Activated T-cell treated with anti-CD3 and anti-CD28 coated beads, Interleukin-2, amount 50 U/mL, for 1 hour (primary cell): ENCODE measurements at places on chromosomes 7 and 10.

DNA sequence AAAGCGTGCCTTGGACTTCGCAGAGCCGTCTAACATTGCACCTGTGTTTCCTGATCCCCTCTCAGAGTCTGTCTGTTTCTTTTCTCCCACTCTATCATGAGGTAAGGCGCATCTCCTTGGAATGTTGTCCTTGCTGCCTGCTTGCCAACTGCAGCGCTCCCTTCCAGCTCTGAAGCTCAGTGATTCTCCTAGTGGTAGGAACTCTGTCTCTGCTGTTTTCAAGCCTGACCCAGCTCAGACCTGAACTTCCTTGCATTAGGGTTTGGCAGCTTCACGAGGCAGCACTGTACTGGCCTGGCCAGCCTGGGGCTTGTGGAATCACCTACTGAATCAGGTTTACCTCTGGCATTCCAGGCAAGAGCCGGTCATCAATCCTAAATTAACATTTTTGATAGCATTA is 123.9 kb downstream of the CREB5 start:
- DNase-seq: no peak

DNA sequence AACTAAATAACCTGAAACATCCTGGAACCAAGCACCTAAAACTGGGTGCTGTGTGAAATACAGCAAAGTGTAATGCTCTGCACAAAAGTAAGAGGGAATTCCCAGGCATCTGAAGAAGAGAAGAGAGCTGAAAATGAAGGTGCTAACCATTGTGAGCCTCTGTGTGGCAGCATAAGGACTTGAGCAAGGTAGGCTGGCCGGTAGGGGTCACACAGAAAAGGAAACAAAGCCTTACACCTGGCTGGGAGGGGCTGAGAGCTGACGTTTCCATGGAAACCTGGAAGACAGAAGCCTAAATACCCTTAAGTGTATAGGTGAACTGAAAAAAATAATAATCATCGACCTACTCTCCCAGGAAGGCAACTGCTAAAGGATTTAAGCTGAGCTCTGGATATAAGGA is 48.6 kb downstream of the CUL1 start:
- DNase-seq: no peak

GRCh38 chr7:91397612-91398011 is 133.4 kb downstream of the FZD1 start:
- no peak for DNase-seq

DNA sequence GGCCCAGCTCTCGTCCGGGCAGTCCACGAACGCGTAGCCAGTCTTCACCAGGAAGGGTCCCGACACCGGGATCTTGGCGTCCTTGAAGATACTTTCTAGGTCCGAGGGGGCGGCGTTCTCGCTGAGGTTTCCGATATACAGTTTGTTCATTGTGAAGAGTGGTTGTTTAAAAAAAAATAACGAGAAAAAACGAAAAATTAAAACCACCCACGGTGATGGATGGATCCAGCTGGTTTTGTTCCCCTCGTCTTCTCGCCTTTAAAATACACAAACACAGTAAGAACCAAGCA is 385 bp downstream of the IGF2BP3 start:
- DNase-seq: no peak

GRCh38 chr10:123967626-123968243 is 76.1 kb upstream of the CPXM2 start:
- peak; percentile 41 for DNase-seq

GRCh38 chr10:122515588-122516231 is 44.8 kb upstream of the DMBT1 start:
- peak; percentile 59 for DNase-seq
